ENCODE measurements at places on chromosomes 16 and 17. TPM values are rescaled to one million over a fixed set of nuclear protein-coding genes. Genes with fewer than 3 reads are reported as not detected.

GRCh38 chr17:17035920-17036523 lies 6.2 kb upstream of the MPRIP start:
- H3K4me1 ChIP-seq = no peaks in the 10 kb centered on the region
- H3K27me3 ChIP-seq = no peaks in the 10 kb centered on the region
- no peak for DNase-seq
- H3K4me3 ChIP-seq = no peak overlapping the region

Gene TBC1D3
- total RNA-seq = not detected

DNA sequence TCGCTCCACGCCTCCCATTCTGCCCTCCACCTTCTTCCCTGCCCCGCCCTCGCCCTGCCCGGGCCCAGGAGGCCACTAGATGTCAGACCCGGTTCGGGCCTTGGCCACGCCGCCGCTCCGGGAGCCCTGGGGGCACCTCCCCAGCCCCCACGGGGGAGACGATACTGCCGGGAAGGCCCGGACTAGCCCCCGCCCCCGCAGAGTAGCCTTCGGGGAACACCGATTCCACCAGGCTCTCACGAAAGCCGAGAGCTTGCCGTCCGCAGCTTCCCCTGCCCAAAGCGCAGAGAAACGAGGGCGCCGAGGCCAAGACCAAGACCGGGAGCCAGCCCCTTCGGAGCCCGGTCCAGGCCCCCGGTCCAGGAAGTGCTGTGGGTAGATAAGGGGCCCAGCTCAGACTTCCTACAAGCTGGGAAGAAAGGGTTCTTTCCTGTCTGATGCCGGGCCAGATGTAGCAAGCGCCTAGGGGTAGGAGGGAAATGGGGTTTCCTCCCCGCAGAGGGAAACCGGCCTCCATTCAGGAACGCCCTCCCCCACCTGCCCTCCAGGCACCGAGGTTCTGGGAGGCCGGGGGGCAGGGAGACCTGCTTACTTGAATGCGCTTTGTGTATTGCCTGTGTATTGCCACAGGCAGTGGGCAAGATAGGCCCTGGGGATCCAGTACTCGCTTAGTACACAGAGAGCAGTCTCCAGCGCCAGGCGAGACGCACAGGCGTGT lies 806 bp upstream of the CYB561 start:
- peak; percentile 19 for DNase-seq
- H3K27ac ChIP-seq = peak overlapping the region; percentile 67
- H3K27me3 ChIP-seq = no peaks in the 10 kb centered on the region
- H3K4me3 ChIP-seq = peak overlapping the region; percentile 61

Gene PTX4
- total RNA-seq = 0.24 TPM

Gene CCL5
- 17.0 TPM for total RNA-seq

DNA sequence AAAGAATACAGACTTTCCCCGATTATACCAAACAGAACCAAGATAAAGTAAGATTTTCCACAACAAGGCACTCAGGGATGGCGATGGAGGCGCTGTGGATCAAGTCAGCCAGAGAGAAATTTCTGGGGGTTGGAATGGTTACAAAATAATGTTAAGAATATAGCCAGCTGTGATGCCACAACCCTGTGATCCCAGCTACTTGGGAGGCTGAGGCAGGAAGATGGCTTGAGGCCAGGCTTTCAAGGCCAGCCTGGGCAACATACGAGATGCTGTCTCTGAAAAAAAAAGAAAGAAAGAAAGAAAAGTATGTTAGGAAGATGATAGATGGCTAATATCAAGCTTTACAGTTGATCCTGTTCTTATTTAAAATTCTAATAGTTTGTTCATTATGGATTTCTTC lies 10.6 kb upstream of the ALOX12 start:
- no peak overlapping the region for H3K4me3 ChIP-seq
- no peak overlapping the region for H3K27ac ChIP-seq
- H3K4me1 ChIP-seq = no peaks in the 10 kb centered on the region
- DNase-seq = no peak
- no peaks in the 10 kb centered on the region for H3K27me3 ChIP-seq
- H3K36me3 ChIP-seq = no peaks in the 10 kb centered on the region

DNA sequence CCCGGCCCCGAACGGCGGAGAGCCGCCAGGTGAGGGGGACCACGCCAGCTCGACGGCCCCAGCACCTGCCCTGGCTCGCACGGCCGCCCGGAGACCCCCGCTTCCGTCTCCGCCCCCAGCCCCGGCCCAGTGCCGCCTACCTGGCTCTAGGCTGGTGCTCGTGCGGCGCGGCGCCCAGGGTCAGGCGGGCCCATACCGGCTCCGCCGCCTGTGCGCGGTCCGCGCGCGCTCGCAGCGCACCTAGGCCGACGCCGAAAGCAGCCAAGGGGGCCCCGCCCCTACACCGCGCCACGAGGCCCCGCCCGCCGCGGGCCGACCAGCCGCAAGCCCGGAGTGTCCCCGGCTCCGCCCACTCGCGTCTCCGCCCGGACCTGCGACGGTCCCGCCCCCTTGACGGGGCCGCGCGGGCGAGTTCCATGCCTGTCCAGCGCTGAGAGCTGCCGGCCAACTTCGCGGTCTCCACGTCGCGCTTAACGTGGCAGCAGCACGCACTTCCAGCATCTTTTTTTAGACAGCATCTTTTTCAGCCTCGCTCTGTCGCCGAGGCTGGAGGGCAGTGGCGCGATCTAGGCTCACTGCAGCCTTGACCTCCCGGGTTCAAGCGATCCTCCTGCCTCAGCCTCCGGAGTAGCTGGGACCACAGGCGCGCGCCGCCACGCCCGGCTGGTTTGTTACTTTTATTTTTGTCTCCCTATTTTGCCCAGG lies at the start of gene SLC25A39:
Gene SLC25A39, minus strand, starts transcription at position 253 of the 705 bp plus-strand sequence. CDS start 1,261 bp downstream, outside the sequence.
- H3K27me3 ChIP-seq = no peaks in the 10 kb centered on the region
- peak within 1 kb of the TSS; percentile 98 for H3K4me3 ChIP-seq
- no peaks in the 10 kb centered on the region for H3K36me3 ChIP-seq
- H3K27ac ChIP-seq = peak within 1 kb of the TSS; percentile 83

DNA sequence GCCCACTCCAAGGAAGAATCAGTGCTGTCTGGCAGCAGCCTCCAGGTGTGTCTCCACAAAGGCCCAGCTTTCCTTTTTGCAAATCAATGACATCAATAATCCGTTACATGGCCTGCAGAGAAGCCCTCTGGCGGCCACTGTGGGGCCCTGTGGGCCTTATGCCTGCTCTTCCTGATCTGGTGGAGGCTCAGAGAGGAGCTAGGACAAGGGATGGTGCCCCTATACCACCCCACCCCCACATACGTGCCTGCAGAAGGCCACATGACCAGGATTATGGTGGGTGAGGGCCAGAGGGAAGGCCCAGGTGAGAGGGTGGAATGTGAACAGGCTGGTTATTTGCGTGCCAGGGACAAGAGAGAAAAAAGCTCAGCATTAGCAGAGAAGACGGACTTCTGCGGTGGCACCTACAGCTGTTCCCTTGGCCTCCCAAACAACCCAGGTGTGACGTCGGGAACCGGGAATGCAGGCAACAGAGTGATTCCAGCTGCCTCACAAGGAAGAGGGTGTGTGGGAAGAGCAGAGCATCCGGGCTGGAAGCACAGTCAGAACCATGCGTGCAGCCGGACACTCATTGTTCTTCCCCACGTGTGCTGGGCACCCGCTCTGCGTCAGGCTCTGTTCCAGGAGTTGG lies 22.5 kb downstream of the EIF4A3 start:
- H3K27me3 ChIP-seq = no peaks in the 10 kb centered on the region
- no peak overlapping the region for H3K27ac ChIP-seq
- H3K4me1 ChIP-seq = no peaks in the 10 kb centered on the region
- no peak for DNase-seq
- H3K4me3 ChIP-seq = no peak overlapping the region

Gene GAN
- 7.8 TPM for total RNA-seq

DNA sequence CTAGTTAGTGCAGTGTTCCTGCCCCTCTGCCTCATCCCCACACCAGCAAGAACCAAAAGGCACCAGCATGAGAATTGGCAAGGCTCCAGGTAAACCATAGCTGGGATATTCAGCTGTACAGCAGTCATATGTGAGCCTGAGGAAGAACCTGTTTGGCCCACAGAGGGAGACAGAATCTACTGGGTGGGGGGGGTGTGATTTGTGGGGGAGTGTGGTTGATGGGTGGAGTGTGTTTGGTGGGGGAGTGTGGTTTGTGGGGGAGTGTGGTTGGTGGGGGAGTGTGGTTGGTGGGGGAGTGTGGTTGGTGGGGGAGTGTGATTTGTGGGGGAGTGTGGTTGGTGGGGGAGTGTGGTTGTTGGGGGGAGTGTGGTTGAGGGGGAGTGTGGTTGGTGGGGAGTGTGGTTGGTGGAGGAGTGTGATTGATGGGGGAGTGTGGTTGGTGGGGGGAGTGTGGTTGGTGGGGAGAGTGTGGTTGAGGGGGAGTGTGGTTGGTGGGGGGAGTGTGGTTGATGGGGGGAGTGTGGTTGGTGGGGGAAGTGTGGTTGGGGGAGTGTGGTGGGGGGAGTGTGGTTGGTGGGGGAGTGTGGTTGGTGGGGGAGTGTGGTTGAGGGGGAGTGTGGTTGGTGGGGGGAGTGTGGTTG lies 19.5 kb downstream of the MINK1 start:
- no peak overlapping the region for H3K27ac ChIP-seq
- DNase-seq = peak; percentile 16
- peaks cover 17% of the 10 kb centered on the region for H3K36me3 ChIP-seq
- H3K27me3 ChIP-seq = no peaks in the 10 kb centered on the region
- H3K4me1 ChIP-seq = peaks cover 8% of the 10 kb centered on the region
- no peak overlapping the region for H3K4me3 ChIP-seq

Gene XAF1
- 58.1 TPM for total RNA-seq

GRCh38 chr16:54696522-54696921 lies 234.1 kb upstream of the IRX5 start:
- no peaks in the 10 kb centered on the region for H3K4me1 ChIP-seq
- no peak overlapping the region for H3K4me3 ChIP-seq
- H3K27ac ChIP-seq = no peak overlapping the region
- no peaks in the 10 kb centered on the region for H3K36me3 ChIP-seq
- no peak for DNase-seq
- no peaks in the 10 kb centered on the region for H3K27me3 ChIP-seq

GRCh38 chr17:46179375-46179999 lies 13.7 kb downstream of the KANSL1 start:
- no peak for DNase-seq
- no peak overlapping the region for H3K4me3 ChIP-seq
- H3K4me1 ChIP-seq = peaks cover 77% of the 10 kb centered on the region
- H3K36me3 ChIP-seq = no peaks in the 10 kb centered on the region
- H3K27me3 ChIP-seq = no peaks in the 10 kb centered on the region

- no peak for DNase-seq
- H3K4me1 ChIP-seq = no peaks in the 10 kb centered on the region
- peaks cover 14% of the 10 kb centered on the region for H3K36me3 ChIP-seq
- no peak overlapping the region for H3K4me3 ChIP-seq
- H3K27me3 ChIP-seq = no peaks in the 10 kb centered on the region
These were observed 22.7 kb downstream of the LIG3 start for GRCh38 chr17:35002876-35003551.

GRCh38 chr17:10107316-10108165 lies 90.9 kb downstream of the GAS7 start:
- no peak overlapping the region for H3K27ac ChIP-seq
- H3K4me1 ChIP-seq = peaks cover 1% of the 10 kb centered on the region
- no peak for DNase-seq
- H3K27me3 ChIP-seq = no peaks in the 10 kb centered on the region
- no peaks in the 10 kb centered on the region for H3K36me3 ChIP-seq
- no peak overlapping the region for H3K4me3 ChIP-seq

Gene CIITA
- total RNA-seq = 72.1 TPM

Gene AARSD1
- total RNA-seq = 57.9 TPM

- H3K36me3 ChIP-seq = no peaks in the 10 kb centered on the region
- no peaks in the 10 kb centered on the region for H3K27me3 ChIP-seq
- no peak overlapping the region for H3K27ac ChIP-seq
- no peak overlapping the region for H3K4me3 ChIP-seq
These were observed 472.7 kb upstream of the HSBP1 start for GRCh38 chr16:83335076-83335475.

GRCh38 chr16:72125635-72126428 lies 32.2 kb downstream of the DHX38 start:
- H3K27ac ChIP-seq = no peak overlapping the region
- no peaks in the 10 kb centered on the region for H3K4me1 ChIP-seq
- no peak overlapping the region for H3K4me3 ChIP-seq
- no peaks in the 10 kb centered on the region for H3K27me3 ChIP-seq
- H3K36me3 ChIP-seq = no peaks in the 10 kb centered on the region
- no peak for DNase-seq

Gene CDH1
- total RNA-seq = not detected

GRCh38 chr17:40307001-40307730 lies 1.8 kb upstream of the RARA start:
- no peak overlapping the region for H3K4me3 ChIP-seq
- H3K4me1 ChIP-seq = peaks cover 42% of the 10 kb centered on the region
- H3K36me3 ChIP-seq = no peaks in the 10 kb centered on the region
- H3K27me3 ChIP-seq = no peaks in the 10 kb centered on the region

GRCh38 chr16:57469917-57470470 lies 7.5 kb downstream of the POLR2C start:
- H3K27ac ChIP-seq = no peak overlapping the region
- H3K36me3 ChIP-seq = peaks cover 84% of the 10 kb centered on the region
- no peak overlapping the region for H3K4me3 ChIP-seq
- no peaks in the 10 kb centered on the region for H3K27me3 ChIP-seq
- H3K4me1 ChIP-seq = peaks cover 1% of the 10 kb centered on the region

DNA sequence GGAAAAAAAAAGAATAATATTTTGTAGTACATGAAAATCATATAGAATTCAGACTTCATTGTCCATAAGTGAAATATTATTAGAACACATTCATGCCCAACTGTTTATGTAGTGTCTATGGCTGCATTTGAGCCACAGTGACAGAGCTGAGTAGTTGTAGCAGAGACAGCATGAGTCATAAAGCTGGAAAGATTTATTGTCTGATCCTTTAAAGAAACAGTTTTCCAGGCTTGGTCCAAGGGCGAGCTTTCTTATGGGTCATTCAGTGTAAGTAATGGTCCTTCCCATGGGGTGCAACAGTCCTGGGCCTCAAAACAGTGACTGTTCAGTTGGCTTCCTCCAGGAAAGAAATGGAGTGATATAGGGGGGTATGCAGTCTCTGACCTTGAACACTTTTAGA lies 260.2 kb downstream of the HS3ST4 start:
- DNase-seq = no peak
- no peaks in the 10 kb centered on the region for H3K36me3 ChIP-seq
- H3K4me1 ChIP-seq = no peaks in the 10 kb centered on the region

DNA sequence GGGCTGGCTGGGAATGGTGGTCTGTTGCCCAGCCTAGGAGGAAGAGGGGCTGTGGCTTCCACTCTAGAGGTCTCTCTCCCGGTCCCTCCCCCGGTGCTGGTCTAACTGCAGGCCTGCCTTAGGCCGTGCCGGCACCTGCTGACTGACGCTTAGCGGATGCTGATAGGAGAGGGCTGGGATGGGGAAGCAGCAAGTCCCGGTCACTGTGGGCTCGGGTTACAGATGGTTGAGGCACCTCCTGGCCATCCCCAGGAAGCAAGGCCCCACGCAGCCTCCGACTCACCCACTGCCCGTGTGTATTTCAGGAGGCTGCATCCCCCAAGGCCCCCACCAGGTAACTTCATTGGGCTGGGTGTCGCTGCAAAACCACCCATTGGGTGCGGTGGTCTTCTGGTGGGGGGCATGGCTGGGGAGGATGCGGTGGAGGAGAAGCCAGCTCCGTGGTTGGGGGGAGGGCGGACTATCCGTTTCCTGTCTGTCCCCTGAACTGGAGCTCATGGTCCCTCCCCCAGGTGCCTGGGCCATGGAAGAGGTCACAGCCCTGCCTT lies 278.9 kb downstream of the SEC14L1 start:
- no peaks in the 10 kb centered on the region for H3K27me3 ChIP-seq
- no peaks in the 10 kb centered on the region for H3K36me3 ChIP-seq
- H3K27ac ChIP-seq = peak overlapping the region; percentile 12
- H3K4me3 ChIP-seq = no peak overlapping the region

Measured in naive thymus-derived CD4-positive, alpha-beta T cell (primary cell).